ENCODE measurements at places on chromosomes 11 and 22.

DNA sequence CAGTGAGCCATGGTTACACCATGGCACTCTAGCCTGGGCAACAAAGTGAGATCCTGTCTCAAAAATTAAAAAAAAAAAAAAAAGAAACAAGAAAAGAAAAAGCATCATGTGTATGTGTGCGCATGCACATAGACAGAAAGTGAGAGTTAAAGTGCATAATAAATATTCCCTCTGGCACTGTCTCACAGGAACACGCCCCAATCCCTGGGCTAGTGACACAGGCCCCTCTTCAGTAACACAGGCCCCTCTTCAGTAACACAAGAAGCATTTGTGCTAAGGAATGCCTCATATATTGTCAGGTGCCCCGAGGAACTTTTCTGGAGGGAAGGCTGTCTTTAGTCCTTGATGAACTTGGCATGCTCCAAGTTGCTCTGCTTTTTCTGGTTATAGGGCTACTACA is 57.5 kb downstream of the RPL27A start:
- DNase-seq, result no peak

DNA sequence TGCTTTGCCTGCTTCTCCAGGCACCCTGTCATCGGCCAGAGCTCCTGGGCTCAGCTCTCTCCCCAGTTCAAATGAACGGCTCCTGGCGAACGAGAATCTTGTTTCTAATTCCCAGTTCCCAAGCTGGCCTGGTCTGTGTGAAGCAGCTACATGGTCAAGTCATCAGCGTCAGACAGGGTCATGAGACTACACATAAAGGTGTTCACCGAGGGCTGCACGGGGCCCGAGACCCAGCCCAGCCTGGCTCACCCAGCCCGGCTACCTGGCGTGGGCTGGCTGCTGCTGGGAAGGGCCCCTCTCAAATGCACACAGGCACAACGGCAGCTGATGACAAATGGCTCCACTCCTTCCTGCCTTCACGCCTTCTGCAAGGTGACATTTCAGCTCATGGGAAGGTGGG is 14.6 kb upstream of the CELSR1 start:
- no peak for DNase-seq

DNA sequence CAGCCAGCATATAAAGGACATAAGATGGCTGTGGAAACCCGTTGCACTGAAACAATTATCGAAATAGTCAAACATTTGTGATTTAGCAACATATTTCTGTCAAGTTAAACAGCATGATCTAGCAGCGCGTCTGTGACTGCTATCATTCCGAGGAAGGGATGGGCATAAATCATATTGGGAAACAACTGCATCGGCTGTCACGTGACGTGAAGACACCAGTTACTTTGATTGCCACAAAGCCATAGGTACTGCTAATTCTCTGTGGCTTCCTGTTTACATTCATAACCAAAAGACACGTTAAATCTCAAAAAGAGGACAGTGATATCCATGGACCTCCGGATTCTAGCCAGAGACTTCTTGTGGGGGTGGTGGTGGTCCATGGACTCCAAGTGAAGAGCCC is 87.8 kb downstream of the CACNA1I start:
- no peak for DNase-seq

GRCh38 chr11:73416786-73417185 is 40.6 kb downstream of the RELT start:
- no peak for DNase-seq

DNA sequence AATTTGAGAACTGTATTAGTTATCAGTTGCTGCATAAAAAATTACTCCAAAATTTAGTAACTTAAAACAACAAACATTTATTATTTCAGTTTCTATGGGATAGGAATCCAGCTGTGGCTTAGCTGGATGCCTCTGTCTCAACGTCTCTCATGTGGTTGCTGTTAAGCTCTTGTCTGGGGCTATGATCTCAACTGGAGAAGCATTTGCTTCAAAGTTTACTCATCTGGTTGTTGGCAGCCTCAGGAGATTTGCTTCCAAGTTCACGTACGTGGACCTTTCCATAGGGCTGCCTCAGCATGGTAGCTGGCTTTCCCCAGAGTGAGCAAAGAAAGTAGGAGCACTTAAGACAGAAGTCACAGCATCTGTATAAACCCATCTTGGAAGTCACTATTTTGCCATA is 144.9 kb upstream of the SESN3 start:
- no peak for DNase-seq

DNA sequence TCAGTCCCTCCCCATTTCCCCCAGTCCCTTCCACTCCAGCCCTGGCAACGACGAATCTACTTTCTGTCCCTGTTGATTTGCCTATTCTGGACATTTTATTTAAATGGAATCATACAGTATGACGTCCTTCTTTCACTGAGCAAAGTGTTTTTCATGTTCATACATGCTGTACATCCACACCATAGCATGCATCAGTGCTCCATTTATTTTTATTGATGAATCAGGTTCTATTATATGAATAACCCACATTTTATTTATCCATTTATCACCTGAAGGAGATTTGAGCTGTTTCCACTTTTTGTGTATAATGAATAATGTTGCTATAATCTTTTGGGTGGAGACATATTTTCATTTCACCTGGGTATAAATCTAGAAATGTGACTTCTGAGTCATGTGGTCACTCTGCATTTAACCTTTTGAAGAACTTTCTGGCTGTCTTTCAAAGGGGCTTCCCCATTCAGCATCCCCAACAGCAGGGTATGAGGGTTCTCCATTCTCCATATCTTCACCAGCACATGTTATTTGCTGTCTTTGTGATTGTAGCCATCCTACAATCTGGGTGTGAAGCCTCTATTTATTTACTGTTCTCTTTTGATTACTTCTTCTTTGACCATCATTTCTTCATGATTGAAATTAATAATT is 531.7 kb downstream of the ETS1 start:
- DNase-seq, result no peak

GRCh38 chr22:41868556-41868955 is 35.7 kb downstream of the SREBF2 start:
- no peak for DNase-seq

- no peak for DNase-seq
These were observed 36.6 kb downstream of the RASSF10 start for GRCh38 chr11:13045734-13046133.

GRCh38 chr11:2589538-2589934 is 110.3 kb downstream of the KCNQ1OT1 start:
- DNase-seq, result no peak

GRCh38 chr11:121581607-121582006 is 128.8 kb upstream of the SORL1-AS1 start:
- no peak for DNase-seq

- no peak for DNase-seq
These were observed 761.4 kb downstream of the KCNA4 start for GRCh38 chr11:29255401-29255800.

- DNase-seq, result no peak
These were observed 217.3 kb upstream of the NARS2 start for GRCh38 chr11:78791964-78792363.

DNA sequence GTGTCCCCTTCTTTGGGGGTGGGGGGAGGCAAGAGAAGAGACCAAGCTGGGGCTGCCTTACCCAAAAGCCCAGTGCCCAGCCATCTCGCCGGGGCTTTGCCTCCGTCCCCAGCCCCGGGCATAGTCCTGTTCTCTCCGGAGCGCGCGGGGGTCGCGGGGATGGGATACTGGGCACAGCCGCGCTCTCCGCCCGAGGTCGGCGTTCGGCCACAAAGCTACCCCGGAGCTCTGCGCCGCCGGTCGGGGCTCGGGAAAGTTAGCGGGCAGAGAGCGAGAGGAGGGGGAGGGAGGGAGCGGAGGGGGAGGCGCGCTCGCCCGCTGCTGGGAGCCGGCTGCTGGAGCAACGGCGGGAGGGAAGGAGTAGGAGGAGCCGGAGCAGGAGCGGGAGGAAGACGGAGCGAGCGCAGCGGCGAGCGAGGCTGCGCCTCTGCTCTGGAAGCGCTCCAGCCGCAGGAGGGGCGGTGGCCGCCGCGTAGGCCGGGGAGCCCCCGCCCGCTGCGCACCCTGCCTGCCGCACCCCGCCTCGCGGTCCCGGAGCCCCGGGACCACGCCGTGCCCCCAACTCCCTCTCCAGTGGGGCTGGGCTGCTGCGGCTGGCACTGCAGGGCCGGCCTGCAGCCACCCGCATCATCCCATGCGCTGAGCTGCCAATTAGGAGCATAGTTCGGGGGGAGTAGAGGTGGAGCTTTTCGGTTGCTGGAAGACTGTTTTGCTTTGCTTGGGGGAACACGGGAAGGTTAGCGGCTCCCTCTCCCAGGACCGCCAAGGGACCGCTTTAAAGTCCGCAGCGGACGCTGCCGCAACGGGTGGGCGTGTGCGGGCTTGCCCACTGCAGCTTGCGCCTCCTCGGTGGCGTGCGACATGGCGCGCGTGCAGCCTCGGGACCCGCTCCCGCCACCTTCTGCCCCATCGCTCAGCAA is at the start of gene SCN4B:
Gene SCN4B, minus strand, starts transcription at position 272 of the 920 bp plus-strand sequence. Its CDS starts 150 bp downstream, at position 122.
- no peak for DNase-seq

- no peak for DNase-seq
These were observed 18.8 kb upstream of the TSPAN18 start for GRCh38 chr11:44708009-44708408.

DNA sequence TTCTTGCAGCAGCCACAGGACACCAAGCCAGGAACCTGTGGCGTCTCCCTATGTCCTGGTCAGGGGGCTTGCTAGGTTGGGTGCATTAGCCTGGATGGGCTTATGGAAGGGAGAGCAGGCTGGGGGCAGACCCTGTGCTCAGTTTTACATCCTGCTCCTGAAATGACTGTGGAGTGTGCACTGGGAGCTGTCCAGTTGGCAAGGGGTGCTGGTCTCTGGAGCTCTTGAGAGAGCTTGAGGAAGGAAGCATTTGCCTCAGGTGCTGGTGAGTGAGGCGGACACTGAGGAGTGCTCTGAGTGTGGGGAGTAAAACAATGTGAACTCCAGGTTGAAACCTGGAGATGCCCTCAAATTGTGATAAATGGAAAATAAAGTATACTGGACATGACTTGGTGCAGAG is 3.4 kb downstream of the SCGB1D4 start:
- DNase-seq, result no peak

- peak; percentile 40 for DNase-seq
These were observed 72.9 kb downstream of the CSNK2A3 start for GRCh38 chr11:11279956-11280689.

DNA sequence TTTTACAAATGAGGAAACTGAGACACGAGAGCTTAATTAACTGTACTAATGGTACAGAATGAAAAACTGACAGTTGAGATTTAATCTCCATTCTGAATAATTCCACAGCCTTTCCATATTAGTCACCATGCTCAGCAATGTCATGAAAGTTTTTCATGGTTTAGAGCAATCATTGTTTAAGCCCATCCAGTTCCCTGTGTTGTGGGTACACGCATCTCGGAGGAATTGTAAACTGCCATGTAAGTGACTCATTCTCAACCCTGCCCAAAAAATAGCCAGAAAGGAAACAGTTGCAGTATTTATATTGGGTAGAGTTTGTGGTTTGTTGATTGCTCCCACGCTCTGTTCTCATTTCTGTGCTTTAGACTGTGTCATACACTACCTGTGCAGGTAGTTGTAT is 1790.8 kb downstream of the LRRC4C start:
- DNase-seq, result no peak

- peak; percentile 18 for DNase-seq
These were observed 79.2 kb upstream of the GRIK4 start for GRCh38 chr11:120432056-120433018.

- DNase-seq, result no peak
These were observed 7.8 kb downstream of the PRR14L start for GRCh38 chr22:31742115-31742514.

- DNase-seq, result no peak
These were observed 37.3 kb upstream of the COMT start for GRCh38 chr22:19904174-19904856.

- DNase-seq, result peak; percentile 77
These were observed 1.4 kb downstream of the PNPLA2 start for GRCh38 chr11:819943-820649.

DNA sequence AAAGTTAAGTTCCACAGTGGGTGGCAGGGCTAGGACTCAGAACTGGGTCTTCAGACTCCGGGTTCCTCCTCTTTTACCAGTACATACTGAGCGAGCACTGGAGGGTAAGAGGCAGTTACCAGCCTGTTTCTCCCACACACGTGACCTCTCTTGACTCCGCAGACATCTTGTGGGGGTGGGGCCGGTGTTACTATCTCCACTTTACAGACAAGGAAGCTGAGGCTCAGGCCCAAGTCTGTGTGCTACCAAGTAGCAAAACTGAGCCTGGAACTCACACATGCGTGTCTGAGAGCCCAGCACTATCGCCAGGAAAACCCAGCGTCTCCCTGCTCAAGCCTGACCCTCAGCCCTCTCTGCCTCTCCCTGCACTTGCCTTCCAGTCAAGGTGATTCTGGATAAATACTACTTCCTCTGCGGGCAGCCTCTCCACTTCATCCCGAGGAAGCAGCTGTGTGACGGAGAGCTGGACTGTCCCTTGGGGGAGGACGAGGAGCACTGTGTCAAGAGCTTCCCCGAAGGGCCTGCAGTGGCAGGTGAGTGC is 16.0 kb upstream of the SMIM35 start:
- DNase-seq, result no peak

- DNase-seq, result no peak
These were observed 12.9 kb downstream of the MICAL2 start for GRCh38 chr11:12123273-12123672.

- DNase-seq, result no peak
These were observed at the start of gene MS4A10 for GRCh38 chr11:60785136-60785535. MS4A10 (plus strand) TSS chr11:60785333; CDS start chr11:60790336, 5,003 bp downstream.

DNA sequence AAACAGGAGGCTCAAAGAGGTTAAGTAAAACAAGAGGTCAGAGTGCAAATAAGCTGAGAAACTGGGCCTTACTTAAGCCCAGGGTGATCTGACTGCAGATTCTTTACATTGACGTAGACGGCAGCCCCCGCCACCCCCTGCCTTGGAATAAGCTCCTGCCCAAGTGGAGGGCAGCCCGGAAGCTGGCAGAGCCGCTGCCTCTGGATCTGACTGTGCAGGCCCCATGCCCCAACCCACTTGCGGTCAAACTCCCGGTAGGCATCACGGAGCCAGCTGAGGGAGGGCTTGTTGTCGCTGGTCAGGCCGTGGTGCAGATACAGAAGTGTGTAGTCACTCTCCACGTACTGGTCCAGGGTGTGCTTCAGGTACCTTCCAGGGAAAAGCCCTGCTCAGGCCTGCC is 18.6 kb downstream of the ARHGAP1 start:
- no peak for DNase-seq

GRCh38 chr11:122103321-122103720 is 12.7 kb downstream of the BLID start:
- no peak for DNase-seq

DNA sequence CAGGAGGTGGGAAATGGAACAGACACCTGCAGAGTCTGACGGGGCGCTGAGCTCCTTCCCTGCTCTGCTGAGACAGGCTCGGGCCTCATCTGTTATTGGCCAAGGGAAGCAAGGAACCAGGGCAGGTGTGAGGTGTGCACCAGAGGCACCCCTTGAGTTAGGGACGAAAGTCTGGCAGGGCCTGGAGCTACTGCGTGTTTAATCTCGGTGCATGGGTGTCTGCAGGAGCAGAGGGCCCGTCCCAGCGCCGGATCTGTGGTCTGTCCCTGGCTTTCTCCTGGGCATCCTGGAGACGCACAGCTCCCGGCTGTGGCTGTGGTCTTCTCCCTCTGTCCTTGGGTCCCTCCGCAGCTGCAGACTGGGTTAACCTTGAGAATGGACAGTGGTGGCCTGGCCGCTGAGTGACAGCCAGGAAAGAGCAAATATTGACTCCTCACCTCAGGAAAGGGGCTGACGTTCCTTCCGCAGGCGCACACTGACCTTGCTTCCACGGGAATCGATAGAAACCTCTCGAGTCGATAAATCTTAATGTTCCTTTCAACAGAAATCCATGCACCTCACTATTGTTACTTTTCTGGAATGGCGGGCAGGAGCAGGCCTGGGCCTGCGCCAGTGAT is 975.6 kb downstream of the BRD1 start:
- DNase-seq, result no peak
